Activated naive CD4-positive, alpha-beta T cell treated with anti-CD3 and anti-CD28 coated beads, Interleukin-2, amount 10 ng/mL, durations not matched to agents 7 days and 5 days (primary cell): ENCODE measurements at places on chromosomes 1 and 21.

GRCh38 chr1:223390618-223391017 is 2.6 kb upstream of the CCDC185 start:
- H3K27ac ChIP-seq = no peak overlapping the region
- H3K36me3 ChIP-seq = no peaks in the 10 kb centered on the region
- no peak overlapping the region for H3K4me3 ChIP-seq
- H3K27me3 ChIP-seq = peaks cover 48% of the 10 kb centered on the region
- no peak for DNase-seq
- H3K4me1 ChIP-seq = no peaks in the 10 kb centered on the region

DNA sequence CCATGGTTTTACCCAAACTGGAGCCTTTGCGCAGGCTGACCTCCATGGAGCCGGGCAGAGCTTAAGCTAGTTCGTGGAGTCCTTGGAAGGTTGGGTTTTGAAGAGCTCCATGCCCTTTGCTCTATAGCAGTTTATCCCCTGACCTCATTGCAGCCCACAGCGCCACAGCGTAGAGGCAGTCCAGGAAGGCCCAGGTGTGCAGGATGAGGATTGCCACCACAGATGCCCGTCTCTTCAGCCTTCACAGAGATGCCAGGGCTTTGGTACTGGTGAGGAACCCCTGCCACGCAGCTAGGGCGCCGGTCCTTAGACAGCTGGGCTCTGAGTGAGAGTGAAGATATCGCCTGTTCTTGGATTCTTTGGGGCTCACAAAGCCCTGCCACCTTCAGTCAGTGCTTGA is 138.6 kb downstream of the PEX14 start:
- H3K4me3 ChIP-seq = no peak overlapping the region
- H3K27me3 ChIP-seq = no peaks in the 10 kb centered on the region
- H3K27ac ChIP-seq = no peak overlapping the region
- H3K36me3 ChIP-seq = no peaks in the 10 kb centered on the region
- H3K4me1 ChIP-seq = no peaks in the 10 kb centered on the region

- DNase-seq = no peak
- H3K4me1 ChIP-seq = peaks cover 50% of the 10 kb centered on the region
- no peaks in the 10 kb centered on the region for H3K36me3 ChIP-seq
- peak overlapping the region; percentile 22 for H3K27ac ChIP-seq
- no peak overlapping the region for H3K4me3 ChIP-seq
These were observed 11.5 kb upstream of the LINGO4 start for GRCh38 chr1:151816548-151817352.

DNA sequence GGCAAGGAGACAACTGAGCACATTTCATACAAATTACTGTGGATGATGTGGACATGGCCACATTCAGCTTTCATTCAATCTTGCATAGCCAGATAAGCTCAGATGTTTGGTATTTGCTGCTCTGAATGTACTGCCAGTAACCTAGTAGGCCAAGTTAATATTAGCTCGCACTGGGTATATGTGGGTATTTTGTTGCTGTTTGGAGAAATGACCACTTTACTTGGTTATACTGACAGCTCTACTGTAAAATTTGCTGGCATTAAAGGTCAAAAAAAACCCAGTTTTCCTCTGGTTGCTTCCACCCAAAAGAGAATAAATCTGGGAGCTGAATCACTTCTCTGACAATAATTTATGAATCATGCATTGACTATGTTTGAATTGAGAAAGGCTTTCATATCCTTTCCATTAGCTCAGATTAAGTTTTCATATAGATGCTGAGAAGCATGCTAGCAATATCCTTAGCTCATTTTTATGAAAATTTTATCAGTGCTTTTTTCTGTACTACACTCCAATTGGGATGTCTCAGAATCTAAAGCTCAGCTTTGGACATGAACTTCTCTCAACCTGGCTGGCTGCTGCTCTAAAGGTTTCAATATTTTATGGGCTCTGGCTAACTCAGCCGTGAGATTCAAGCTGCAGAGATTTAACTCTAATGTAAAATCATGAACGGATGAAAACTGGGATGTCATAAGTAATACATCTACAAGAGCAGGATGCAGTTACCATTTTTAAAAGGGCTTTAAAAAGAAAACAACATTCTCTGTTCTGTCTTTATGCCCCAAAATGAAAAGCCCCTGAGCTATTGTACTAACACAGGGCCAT is 330.0 kb downstream of the BARHL2 start:
- H3K27me3 ChIP-seq = no peaks in the 10 kb centered on the region
- no peak for DNase-seq
- no peaks in the 10 kb centered on the region for H3K4me1 ChIP-seq
- no peak overlapping the region for H3K27ac ChIP-seq
- H3K4me3 ChIP-seq = no peak overlapping the region

DNA sequence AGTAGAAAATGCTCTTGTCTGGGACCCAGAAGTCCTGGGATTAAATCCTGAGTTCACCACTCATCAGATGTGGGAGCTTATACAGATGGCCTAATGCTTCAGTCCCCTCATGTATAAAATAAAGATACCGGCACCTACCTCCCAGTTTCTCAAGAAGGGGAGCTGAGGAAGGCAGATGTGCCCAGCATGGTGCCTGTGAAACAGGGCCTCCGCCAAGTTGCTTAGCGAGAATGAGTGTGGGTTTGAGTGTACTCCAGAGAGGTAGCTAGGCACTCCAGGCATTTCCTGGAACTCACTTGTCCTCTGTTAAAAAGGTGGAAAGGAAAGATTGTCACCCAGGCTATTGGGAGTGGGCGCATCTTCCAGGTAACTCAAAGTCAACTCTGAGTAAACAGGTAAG is 37.8 kb downstream of the IER5 start:
- H3K27me3 ChIP-seq = peaks cover 46% of the 10 kb centered on the region
- H3K36me3 ChIP-seq = no peaks in the 10 kb centered on the region
- H3K27ac ChIP-seq = no peak overlapping the region

GRCh38 chr1:21654209-21654608 is 14.9 kb downstream of the RAP1GAP start:
- no peak overlapping the region for H3K4me3 ChIP-seq
- no peaks in the 10 kb centered on the region for H3K36me3 ChIP-seq
- no peak overlapping the region for H3K27ac ChIP-seq
- peaks cover 18% of the 10 kb centered on the region for H3K4me1 ChIP-seq
- no peak for DNase-seq

DNA sequence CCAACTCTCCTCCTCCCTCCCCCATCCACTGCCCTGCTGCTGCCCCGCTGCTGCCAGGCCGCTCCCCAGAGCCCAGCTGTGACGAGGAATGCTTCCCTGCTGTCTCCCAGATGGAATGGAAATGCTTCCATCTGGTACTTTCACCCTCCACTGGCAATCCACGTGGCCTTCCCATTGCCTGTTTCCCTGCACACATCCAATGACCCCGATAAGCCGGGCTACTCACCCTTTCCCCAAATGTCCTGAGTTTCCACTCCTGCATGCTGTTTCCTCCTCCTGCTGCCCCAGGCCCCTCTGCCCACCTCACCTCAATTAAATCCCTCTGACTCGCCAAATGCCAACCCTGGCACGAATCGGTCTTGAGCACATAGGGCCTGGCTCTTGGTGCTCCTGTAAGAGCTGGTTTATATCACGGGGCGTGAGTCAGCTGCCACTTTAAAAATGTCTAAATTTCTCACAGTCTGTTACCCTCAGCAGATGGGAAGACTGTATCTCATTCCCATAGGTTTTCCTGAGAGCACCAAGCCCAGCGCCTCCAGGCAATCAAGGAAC is 36.4 kb downstream of the MRAP start:
- no peak overlapping the region for H3K27ac ChIP-seq
- DNase-seq = no peak
- H3K4me3 ChIP-seq = no peak overlapping the region

DNA sequence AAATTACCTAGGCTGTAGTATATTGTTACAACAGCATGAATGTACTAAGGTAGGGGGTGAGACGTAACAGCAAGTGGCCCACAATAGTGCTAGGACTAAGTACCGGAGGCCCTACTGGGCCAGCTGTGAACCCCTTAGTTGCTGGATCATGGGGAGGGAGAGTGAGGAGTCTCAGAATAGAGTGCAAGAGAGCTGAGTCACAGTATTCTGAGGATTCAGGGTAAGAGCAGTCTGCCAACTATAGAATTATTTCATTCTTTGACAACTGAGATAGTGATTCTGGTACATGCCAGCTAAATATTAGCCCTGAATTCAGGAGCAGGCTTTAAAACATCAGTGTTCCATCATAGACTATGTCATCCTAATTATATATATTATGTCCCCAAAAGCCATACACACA is 218.7 kb downstream of the TM2D1 start:
- no peak for DNase-seq
- no peak overlapping the region for H3K4me3 ChIP-seq
- H3K36me3 ChIP-seq = no peaks in the 10 kb centered on the region
- H3K27me3 ChIP-seq = peaks cover 10% of the 10 kb centered on the region

- no peak overlapping the region for H3K4me3 ChIP-seq
- H3K4me1 ChIP-seq = peaks cover 6% of the 10 kb centered on the region
- H3K27me3 ChIP-seq = peaks cover 24% of the 10 kb centered on the region
- no peak for DNase-seq
- H3K36me3 ChIP-seq = no peaks in the 10 kb centered on the region
These were observed 3.9 kb upstream of the ATP1B1 start for GRCh38 chr1:169102567-169102966.

DNA sequence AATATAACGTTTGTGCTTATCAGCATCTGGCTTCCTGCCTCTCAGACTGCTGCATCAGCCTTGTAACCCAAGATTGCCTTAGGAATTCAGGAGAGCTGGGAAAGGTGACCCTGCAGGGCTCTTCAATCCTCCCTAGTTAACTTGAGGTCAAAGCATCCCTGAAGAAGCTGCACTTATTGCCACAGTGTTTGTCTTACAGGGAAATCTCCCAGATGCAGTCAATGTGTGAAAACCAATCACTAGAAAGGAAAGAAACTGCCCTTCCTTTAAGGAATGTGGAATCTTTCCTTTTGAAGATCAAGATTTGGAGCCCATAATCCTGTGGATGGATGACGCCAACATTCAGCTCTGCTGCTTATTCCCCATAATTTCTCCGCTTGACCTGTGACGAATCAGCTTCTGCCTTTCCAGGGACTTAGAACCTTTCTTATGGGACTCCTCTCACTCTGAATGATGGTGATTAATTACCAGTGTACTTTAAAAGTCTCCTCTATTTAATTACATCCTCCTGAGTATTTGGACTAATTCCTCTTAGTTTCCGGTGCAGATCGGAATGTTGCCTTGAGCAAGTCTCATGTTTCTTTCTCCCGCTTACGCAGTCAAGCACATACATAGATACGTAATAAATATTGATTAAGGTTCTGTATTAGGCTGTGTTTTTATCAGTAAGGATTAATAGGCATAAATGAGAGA is 14.4 kb downstream of the ADAMTS5 start:
- no peak overlapping the region for H3K27ac ChIP-seq
- H3K4me3 ChIP-seq = no peak overlapping the region
- no peak for DNase-seq
- H3K27me3 ChIP-seq = no peaks in the 10 kb centered on the region

GRCh38 chr1:110133436-110133835 is 16.9 kb upstream of the SLC6A17 start:
- H3K4me3 ChIP-seq = no peak overlapping the region
- peak; percentile 6 for DNase-seq
- H3K4me1 ChIP-seq = peaks cover 13% of the 10 kb centered on the region
- H3K27me3 ChIP-seq = peaks cover 71% of the 10 kb centered on the region
